ENCODE measurements at places on chromosomes 2 and 18.

DNA sequence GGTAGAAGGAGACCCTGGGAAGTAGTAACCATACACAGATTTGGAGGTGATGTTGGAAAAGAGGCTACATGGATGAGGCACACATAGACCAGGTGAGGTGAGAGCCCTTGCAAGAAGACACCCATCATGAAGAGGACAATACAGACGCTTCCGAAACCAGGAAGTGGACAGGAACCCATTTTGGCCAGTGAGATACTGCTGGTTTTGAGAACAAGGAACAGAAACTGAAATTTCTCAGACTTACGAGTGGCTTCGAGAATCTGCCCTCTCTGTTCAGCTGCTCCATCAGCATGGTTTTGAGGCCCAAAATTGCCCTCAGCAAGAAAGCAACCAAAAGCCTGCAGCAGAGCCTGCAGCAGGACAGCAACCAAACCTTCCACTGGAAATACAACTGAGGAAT lies 479.1 kb upstream of the NRXN1 start:
- no peak for DNase-seq

DNA sequence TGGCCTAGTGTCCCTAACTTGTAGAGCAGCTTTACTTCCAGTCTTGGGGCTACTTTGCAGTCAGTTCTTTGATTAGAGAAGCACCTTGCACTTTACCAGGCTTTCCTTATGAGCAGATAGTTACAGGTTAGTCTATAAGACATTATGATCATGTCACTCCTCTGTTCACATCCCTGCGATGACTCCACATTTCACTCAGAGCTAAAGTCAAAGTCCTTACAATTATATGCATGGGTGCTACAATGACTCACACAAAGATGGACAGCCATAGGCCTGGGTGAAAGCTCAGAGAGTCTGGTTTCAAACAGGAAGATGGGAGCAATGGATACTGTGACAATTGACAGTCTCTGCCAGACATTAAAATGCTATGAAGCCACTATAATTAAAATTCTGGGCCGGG lies 27.1 kb upstream of the SSB start:
- DNase-seq, result no peak

DNA sequence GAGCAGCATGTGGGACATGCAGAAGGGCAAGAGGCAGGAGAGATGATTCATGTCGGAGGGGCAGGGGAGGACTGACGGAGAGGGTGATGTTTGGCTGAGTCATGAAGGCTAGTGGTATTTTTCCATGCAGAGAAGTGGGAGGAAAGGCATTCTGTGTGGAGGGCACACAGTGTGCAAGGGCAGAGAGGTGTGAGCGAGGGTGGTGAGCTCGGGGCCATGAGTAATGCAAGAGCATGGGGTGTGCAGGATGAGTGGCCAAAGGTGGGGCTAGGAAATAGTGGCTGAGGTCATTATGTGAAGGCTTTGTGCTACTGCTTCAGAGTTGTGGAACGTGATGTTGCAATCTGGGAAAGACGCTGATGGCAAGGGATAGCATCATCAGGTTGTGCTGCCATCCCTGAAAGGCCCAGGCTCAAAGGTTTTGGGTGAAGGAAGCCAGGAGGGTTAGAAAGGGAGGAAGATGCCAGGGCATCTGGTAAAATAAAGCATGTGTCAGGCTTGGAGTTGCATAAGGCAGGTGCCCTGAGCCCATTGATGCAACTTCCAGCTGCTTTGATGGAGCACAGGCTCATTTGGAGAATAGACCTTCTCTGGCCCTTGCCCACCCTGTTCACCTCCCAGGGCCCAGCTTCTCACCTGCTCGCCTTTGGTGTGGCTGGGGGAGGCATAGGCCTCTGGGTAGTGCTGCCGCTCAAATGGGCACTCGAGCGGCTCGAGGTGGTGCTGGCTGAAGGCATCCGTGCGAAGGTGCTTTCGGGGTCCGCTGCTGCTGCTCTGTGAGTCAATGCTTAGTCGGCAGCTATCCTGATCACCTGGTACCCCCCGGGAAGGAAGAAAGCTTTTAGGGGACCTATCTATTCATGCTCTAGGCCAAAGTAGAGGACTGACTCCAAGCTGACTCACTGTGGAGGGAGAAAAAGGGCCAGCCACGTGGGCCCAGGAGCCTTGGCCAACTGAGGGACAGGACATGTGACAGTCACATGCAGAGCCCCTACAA lies 37.5 kb downstream of the PAX8 start:
- DNase-seq, result no peak

DNA sequence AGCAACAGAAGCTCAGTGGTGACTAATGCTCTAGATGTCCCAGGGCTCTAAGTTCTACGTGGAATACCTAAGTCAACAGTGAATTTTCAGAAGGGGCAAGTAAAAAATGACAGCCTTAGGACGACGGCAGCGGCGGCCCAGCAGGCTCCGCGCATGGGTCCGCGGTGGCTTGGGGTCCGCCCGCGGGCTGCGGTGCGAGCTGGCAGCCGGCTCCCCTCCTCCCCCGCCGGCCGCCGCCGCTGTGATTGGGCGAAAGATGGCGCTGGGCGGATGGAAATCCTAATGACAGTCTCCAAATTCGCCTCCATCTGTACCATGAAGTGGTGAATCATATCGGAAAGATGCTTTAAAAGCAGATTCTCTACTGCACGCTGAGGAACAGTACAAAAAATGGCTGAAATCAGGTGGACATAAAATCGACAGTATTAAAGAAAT lies 74.7 kb downstream of the HNRNPLL start:
- DNase-seq, result peak; percentile 31

- no peak for DNase-seq
These were observed 5.1 kb downstream of the AFF3 start for GRCh38 chr2:100137318-100137717.

DNA sequence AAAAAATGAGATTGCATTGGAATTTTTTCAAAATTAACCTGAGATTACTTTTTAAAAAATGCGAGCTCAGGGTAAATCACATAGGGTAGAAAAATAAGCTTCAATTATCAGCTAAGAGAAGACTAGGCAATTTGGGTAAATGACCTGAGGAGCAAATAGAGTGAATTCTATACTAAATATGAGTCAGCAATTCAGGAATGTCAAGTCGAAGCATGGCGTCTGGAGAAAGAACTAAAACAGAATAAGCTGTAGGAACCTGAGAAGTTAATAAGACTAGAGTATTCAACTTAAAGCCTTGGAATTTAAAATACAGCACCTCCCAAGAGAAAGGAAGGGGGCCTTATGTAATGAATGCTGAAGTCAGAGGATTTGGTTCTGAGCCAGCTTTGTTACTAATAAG lies 487.0 kb downstream of the SUCLG1 start:
- no peak for DNase-seq

DNA sequence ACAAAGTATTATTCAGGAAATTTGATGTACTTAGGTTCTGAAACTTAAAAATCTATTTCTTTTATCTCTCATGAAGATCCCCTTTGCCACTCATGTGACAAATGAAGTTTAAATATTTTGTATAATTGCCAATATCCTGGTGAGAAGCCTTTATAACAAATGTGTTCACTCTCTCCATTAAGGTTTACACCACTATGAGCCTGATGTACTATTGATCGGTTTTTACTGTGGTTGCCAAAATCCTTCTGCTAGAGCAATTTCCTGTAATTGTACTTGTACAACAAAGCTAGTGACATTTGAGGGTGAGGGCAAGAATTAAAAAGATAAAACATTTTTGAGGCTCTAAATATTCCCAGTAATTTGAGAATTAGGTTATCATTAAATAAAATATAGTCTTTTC lies 222.3 kb upstream of the CDH19 start:
- no peak for DNase-seq

DNA sequence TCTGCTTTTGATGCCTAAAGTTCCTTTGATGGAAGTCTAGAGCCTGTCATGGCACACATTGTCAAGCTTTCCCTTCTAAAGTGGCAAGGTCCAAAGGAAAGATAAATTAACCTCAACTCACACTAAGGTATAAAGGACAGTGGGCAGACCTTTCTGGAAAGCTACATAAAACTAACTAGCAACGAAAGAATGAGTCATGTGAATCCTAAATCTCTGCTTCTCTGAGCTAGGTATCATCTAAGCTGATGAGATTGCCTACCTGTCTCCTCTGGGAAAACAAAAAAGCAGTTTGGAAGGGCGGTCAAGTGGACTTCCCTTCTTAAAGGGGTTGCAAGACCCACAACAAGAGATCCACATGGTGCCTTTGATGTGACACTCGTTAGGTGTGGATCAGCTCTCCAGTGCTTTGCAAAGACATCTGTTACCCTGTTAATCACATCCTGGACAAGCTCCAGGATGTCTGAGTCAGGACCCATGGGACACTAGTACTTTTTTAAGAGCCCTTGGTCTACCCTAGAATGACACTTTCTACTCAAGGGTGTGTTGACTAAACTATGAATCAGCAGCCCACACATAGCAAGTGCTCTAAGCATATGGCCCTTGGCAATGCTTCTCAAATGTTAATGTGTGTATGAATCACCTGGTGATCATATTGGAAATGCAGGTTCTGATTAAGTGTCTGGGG lies 173.5 kb downstream of the ALK start:
- no peak for DNase-seq

GRCh38 chr2:205815673-205816072 lies 133.4 kb downstream of the NRP2 start:
- DNase-seq, result no peak

- DNase-seq, result no peak
These were observed 11.1 kb downstream of the ZSCAN30 start for GRCh38 chr18:35278969-35279368.

- no peak for DNase-seq
These were observed 199.0 kb upstream of the STK17B start for GRCh38 chr2:196370381-196370780.

GRCh38 chr2:204260901-204261300 lies 284.4 kb upstream of the PARD3B start:
- no peak for DNase-seq

DNA sequence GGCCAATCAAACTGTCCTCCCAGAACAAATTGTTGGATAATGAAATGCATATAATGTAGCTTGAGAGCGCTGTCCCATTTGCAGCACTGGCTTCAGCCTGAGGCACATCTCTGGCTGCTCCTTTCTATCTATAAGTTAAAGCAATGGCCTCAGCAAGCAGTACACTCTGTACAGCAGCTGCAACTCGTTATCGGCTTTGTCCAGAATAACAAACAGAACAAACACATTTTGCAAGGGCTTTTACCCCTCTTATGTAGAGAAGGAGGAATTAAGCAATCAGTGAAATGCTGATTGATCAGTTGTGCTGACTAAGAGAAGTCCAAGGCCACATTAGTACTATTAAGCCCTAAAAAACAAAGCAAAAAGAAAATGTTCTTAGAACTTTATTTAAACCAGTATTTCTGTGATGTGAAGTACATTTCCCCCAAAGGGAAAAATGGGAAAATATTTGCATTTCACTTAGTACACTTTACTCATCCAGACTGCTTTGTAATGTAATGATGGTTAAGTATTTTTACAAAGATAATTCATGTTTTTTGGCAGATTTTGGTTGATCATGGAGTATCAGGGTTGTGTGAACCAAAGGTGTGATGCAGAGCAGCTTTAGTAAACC lies 15.0 kb upstream of the CPS1 start:
- no peak for DNase-seq

DNA sequence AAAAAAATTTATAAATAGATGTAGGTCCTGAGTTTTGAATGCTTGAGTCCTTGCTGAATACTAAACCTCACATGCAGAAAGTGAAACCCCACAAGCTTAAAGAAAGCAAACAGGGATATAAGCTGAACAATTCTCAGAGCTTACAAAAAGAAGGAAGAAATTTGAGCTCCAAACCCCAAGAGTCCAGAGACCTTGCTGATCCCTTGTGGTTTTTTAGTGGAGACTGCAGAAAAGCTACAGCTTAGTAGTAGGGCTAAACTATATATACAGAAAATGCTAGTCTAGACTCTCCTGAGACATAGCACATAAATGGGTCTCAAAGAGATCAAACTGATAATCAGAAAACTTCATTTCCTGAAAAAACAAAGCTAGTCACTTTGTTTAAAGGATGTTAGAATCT lies 1548.1 kb upstream of the ZEB2 start:
- no peak for DNase-seq

DNA sequence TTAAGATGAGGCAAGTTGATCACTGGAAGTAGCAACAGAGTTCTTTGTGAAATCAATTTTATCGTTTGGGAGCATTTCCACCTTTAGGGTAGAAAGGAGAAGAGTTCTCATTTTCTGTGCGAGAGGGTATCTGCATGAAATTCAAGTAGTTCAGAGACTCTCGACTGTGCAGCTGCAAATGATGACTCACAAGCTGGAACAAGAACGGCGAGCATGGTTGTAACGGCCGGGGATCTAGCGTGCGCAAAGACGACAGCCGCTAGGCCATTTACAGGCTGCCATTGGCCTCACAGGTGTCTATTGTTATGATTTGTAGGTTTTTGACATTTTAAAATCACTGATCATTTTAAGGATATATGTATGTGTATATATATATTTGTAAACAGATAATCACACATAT lies 5.2 kb downstream of the KLHL29 start:
- no peak for DNase-seq

DNA sequence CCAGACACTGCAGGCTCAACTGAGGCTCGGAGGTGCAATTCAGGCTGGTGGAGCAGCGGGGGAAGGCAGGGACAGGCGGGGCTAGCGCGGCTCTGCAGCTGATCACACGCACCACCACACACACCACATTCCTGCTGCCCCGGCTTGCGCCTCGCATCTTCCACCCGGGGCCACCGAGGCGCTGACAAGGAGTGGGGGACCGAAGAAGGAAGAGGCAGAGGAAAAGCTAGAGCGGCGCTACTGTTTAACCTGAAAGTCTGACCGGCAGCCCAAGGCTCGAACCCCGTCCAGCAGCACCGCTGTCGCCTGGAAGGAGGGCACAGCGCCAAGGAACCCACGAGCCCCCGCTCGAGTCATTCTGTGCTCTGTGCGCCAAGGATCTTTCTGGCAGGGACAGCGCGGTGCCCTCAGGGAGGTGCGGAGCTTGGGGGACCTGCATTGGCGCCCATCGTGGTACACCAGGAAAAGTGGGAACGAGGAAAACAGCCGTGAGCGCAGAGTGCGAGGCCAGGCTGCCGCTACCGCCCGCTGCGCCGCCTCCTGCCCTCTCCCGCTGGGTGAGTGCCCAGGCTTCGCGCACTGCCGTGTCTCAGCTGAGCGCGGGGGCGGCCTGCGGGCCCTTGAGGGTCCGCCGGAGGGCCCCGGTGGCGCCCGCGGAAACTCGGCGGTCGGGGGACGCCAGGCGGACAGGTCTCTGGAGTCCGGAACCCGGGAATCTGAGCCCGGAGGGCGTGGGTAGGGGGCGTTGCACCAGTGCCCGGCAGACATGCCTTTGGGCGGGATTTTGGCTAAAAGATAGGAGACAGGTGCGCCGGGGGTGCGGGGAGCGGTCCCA lies 860 bp upstream of the KCNJ3 start:
- no peak for DNase-seq

GRCh38 chr18:44741085-44741484 lies 60.4 kb downstream of the SETBP1 start:
- DNase-seq, result no peak

GRCh38 chr2:100588071-100588786 lies 25.4 kb downstream of the PDCL3 start:
- DNase-seq, result no peak

DNA sequence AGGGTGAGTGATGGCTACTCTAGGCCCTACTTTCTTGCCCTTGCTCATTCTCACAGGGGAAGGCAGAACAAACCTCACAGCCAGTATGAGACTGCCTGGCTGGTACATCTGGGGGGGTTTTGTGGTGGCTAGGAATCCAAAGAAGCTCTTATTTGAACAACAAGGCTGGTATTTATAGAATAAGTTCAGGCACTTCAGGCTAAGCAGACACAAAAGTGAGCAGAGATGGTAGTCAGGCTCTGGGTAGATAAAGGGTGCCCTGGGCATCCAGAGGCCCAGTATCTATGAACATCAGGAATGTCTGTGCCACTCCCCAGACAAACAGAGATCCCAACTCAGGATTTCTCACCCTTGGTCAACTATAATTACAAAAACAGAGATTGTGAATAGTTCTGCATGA lies 57.2 kb upstream of the RTN4 start:
- DNase-seq, result no peak
